ENCODE measurements at places on chromosomes 16 and 17.
A peak's percentile ranks its signal among the peaks of the same experiment; 100 is the strongest.

- no peak for DNase-seq
These were observed 377.8 kb downstream of the SOX9 start for GRCh38 chr17:72498364-72499210.

GRCh38 chr17:74796866-74797265 lies 20.7 kb upstream of the NAT9 start:
- DNase-seq: no peak

DNA sequence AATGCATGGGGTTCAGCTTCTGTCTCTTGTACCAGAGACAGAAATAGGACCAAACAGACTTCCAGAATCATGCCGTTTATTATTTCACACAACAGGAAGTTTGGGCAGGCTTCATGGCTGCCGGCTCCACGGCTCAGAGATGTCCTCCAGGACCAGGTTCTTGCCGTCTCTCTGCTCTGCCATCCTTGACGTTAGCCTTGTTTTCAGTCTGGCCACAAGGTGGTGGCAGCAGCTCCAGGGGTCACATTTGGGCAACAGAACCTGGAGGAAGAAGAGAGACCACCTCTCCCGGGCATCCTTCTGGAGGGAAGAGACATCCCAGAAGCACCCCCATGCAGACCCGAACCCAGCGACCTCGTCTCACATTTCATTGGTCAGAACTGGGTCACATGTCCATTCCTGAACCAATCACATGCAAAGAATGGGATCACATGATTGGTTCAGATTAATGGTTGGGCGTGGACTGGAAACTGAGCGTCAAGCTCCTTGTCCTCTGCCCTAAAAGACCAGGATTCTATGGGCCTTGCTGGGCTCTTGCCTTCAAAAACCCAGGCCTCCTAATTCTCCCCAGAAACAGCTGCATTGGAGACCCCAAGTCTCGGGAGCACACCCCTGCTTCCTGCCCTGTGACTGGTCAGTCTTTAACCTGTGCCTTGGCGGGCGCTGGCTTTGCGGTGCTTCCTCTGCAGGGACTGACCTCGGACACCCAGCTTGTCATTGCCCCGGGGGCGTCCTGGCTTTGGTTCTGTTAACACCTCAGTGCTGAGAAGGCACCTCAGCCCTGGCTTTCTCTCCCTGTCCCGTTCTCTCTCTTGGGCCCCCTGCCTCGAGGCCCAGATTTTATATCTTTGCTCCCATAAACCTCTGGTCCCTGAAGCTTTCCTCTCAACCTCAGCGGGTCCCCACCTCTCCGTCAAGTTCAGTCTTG lies 63.3 kb downstream of the IRF8 start:
- DNase-seq: no peak

DNA sequence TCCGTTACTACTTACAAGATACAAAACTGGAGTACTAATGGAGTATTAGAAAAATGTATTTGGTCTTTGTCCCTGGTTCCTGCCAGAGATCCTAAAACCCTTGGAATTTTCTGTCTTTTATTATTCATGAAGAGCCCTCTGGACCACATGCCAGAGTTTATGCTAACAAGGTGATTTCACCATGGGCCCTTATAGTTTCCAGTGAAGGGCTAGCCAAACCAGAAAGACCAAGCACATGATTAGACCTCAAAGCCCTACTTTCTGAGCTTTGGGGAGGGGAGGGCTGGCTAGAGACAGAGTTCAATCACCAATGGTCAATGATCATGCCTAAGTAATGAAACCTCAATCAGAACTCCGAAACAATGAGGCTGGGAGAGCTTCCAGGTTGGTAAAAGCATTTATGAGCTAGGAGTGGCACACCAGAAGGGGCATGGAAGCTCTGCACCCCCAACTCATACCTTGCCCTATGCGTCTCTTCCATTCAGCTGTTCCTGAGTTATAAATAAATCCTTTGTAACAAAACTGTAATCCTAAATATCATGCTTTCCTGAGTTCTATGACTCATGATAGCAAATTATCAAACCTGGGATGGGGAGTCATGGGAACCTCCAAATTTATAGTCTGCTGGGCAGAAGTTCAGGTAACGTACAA lies 10.4 kb downstream of the DCUN1D3 start:
- DNase-seq: no peak

DNA sequence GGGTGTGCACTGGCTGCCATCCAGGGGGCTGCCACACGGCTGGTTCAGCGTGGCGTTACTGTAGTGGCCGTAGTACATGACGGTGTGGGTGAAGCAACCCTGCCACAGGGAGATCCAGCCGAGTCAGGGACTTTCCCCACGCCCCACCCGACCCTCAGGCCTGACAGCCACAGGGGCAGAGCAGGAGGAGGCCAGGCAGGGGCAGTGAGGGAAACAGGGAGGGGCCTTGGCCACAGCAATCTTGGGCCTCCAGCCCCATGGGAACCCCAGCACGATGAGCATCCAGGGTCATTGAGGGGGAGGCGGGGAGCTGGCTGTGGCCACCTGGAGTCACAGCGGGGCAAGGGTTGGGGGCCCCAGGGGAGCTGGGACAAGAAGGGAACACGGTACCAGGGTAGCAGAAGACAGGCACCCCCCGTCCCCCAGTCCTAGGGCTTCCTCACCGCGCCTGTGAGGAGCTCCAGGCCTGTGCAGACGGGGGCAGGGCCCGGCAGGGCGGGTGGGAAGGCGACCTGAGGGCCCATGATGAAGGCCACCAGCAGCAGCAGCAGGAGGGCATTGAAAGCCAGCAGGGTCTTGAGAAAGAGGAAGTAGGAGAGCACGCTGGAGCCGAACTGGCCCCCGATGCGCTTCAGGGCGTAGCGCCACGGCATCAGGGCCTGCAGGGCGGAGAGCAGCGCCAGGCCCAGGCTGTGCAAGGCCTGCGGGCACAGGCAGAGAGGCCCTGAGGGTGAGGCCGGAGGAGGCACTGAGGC lies 4.3 kb downstream of the TMC6 start:
- no peak for DNase-seq

DNA sequence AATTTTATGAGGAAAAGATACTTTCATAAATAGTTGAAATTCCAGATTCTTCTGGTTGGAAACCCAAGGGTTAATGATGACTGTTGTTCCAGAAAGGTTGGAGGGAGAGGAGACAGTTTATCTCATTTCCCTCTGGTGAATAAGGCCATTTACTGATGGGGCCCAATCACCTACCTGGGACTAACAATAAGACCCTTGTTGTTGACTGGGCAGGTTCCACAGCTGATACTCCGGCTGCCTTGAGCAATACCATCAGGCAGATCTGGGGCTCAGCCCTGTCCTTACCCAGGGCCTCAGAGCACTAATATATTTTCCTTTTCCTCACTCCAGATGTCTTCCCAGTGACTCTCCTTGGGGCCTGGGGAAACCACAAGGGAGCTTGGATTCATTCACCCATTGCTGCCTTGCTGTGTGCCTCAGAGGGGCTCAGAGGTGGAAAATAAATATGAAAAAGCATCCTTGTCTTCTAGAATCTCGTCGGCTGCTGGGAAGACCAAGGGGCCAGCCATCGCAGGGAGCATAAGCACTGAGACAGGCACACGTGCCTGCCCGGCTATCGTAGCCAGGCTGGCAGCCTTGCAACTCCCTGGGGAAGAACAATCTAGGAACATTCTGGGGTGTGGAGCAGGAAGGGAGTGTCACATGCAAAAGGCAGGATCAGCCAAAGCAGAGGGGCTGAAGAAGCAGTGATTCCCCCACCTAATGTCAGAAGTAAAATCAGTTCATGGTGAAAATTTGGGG lies 54.4 kb downstream of the MPRIP start:
- DNase-seq: no peak

GRCh38 chr17:21677126-21677910 lies 15.0 kb upstream of the KCNJ18 start:
- no peak for DNase-seq

DNA sequence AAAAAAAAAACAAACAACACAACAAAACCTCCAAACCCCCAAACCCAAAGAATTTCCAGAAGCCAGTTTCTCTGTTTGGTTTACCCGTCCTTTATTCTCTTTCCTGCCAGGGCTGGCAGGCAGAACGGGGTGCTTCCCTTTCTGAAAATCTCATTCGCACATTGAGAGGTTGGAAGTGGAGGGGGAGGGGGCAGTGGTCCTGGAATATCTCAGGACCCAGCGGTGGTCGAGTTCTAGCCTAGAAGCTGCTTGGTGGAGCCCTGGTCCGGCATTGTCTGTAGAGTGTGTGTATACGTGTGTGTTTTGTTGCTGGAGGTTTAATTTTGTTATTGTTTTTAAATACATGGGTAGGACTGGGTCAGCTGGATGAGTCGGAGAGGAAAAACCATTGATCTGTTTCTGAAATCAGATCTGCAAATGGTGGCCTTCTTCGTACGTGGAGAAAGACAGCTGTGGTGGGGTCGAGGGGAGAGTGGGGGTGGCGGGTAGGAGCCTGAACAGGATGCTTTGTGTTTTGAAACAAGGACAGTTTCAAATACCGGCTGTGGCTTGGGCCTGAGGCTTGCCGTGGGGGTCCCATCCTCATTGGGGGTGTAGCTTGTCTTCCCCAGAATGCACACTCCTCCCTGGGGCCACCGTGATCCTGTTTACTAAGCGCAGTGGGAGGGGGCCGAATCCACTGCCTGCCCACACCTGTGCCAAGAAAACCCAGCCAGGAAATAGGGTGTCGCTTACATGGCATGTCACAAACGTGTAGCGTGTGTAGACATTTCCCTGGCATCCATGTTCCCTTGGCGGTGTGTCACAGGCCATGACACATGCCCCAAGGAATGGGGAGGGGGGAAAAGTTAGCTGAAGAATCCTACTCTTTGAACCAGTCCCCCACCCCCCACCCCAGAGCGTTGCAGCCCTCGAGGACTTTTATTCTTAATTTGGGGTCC lies 1.6 kb downstream of the CMIP start:
- no peak for DNase-seq

- no peak for DNase-seq
These were observed 5.2 kb downstream of the ITGA3 start for GRCh38 chr17:50060951-50061712.

GRCh38 chr17:66123163-66123562 lies 68.8 kb downstream of the CEP112 start:
- DNase-seq: no peak

DNA sequence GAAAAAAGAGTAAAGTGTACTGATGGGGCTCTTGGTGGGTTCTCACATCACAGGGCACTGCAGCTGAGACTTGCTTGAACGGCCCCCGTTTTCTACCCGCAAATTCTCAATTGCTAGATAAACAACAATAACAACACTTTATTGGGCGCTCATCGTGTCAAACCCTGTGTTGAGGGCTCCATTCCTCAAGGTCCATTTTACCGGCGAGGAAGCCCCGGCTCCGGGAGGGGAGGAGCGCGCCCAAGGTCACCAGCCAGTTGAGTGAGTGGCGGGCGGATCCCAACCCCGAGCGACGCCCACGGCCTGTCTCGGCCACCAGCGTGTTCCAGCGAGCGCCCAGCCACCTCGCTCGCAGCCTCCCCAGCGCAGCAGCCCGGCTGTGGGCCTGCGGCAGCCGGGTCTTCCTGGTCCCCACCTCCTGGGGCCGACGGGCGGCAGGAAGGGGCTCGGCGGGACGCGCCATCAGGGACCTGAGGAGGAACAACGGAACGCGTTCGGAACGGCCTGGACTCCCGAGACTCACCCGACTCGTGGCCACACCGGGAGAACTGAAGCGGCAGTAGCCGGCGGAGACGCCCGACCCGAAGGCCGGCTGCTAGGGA lies 373 bp downstream of the CMC2 start:
- peak; percentile 59 for DNase-seq

DNA sequence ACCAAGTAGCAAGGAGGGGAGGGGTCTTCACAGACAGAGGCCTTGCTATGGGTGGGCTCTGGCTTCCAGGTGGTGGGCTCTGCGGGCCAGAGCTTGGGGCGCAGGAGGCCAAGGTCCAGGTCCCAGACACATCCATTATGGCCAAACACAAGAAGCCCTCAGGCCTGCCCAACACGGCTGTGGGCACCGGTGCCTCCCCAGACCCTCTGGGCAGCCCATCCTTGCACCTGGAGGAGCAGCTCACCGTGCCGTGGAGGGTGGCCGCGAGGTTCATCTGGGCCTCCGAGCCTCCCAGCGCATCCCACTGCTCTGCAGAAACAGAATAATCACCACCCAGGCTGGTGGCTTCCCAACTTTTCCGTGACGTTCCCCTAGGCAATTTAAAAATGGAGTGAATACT lies 55.9 kb downstream of the TBC1D16 start:
- DNase-seq: no peak

- DNase-seq: no peak
These were observed 6.9 kb downstream of the CHD9 start for GRCh38 chr16:53061701-53062159.

DNA sequence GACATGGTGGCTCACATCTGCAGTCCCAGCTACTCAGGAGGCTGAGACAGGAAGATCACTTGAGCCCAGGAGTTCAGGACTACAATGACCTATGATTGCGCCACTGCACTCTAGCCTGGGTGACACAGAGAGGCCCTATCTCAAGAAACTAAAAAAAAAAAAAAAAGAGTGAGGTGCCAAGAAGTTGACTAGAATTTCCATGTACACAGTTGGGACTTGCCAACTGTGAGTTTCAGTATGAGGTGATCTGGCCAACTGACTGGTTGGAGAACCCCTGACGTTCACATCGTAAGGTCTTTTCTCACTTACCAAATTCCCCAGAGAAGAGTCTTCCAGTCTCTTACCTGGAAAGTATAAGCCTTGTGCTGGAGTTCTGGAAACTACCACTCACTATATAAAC lies 3.1 kb upstream of the MED11 start:
- DNase-seq: no peak

GRCh38 chr16:81615833-81616232 lies 163.3 kb upstream of the PLCG2 start:
- DNase-seq: no peak

DNA sequence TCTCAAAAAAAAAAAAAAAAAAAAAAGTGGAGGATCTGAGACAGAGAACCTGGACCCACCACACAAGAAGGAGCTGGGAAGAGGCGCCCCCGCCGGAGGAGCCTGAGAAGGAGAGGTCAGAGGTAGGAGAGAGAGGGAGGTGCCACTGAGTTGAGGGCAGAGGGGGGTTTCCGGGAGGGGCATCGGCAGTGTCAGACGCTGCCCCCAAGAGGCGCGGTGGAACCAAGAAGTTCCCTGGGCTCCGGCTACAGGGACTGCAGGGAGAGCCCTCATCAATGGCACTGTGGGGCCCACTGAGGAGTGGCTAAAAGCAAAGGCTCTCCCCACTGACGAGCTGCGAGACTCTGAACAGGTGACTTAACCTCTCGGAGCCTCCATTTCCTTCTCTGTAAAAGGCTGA lies 4.2 kb downstream of the CCDC42 start:
- peak; percentile 42 for DNase-seq

- no peak for DNase-seq
These were observed 1.3 kb downstream of the SLC5A10 start for GRCh38 chr17:18953231-18953728.

GRCh38 chr16:68782198-68783174 lies 45.4 kb downstream of the CDH1 start:
- no peak for DNase-seq

Measured in stimulated activated CD8-positive, alpha-beta memory T cell treated with anti-CD3 and anti-CD28 coated beads, Interleukin-12 subunit alpha, Interleukin-12 subunit beta, amount 100 ng/mL, for 4 hours (primary cell).